Stimulated activated CD8-positive, alpha-beta memory T cell treated with anti-CD3 and anti-CD28 coated beads, Interleukin-15, amount 100 ng/mL, for 48 hours (primary cell): ENCODE measurements at places on chromosomes 12 and 14.

DNA sequence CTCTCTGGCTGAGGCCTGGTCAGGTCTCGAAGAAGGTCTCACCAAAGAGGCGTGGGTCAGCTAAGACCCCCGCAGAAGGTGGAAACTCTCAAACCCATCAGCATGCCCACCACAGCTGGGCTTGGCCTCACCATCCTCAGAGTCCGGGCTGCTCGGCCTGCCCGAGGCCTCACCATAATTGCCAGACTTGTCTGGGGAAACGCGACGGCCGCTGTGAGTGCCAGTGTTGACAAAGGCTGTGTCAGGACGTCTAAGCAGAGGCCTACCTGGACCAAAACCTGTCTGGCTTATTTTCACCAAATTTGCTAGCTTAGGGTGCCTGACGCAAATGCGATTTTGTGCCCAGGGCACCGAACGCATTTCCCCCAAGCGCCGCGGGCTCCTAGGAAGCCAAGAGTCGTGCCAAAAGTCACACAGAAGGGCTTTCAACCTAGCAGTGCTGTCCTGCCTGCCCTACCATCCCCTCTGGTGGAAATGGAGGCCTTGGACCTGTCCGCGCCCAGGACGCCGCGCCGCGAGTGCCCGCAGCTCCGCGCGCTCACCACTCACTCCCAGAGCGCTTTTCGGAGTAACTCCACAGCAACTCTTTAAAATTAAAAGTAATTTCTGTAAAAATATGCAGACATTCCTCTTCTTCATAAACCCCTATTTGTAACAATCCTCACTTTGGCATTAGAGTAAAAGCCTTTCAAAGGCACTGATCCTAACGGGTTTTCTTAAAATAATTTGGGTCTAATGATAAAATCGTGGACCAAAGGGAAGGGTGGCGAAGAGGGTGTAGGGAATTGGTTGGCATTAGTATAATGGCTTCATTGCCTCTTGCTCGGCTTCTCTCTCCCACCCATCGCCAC is 1.2 kb upstream of the ALX1 start:
- DNase-seq: no peak

DNA sequence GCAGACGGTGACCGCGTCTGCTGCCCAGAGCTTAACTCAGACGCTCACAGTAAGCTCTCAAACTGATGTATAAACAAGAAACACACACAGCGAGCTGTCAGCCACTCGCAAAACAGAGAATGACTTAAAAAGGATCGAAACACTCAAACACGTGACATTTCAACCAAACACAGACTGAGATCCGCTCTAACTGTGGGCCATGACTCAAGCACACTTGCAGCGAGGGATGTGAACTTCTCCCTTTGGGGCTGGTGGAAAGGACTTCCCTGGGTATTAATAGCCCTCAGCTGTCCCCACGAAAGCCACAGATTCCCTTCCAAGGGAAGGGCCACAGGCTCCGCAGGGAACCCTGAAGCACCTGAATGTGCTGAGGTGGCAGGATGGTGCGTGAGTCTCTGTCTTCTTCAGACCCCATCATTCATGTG is 29.1 kb downstream of the CCDC88C start:
- no peak for DNase-seq

DNA sequence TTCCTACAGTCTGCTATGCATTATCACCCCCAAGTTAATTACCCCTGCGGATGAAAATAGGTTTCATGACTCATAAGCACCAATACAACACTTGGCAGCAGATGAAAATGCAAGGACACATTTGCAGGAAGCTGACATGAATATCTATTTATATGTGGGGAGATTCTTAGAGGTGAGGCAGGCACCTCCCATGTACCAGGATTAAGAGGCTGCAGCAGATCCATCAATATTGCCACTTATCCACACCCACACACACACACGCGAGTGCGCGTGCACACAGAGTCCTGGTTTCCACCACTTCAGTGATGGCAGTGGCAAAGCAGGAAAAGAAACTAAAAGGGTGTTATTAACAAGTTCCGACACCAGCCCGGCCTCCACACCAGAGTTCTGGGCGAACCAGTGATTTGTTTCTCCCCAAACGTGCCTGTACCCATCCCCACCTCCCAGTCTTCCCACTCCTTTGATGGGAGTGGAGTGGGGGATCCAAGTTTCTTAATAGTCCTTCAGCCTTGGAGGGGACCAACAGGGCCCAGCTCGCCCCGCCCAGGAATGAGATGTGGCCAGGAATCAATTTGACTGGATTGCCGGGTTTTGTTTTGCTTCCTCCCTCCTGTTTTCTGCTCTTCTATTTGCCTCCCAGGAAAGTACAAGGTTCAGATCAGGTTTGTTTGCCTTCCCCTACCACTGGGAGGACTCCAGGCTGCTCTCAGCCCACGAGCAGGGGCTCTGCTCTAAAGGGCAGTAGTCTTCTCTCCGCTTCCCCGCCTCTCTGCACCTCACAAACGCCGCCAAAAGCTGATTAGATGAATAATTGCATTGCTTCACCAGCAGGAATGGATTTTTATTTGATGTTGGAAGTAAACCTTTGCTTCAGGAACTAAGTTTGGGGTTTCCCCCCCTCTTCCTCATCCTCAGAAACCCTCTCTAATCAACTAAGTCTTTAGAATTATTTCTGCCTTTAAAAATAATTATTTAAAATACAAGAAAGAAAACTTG is 5.2 kb downstream of the IRF2BPL start:
- no peak for DNase-seq

DNA sequence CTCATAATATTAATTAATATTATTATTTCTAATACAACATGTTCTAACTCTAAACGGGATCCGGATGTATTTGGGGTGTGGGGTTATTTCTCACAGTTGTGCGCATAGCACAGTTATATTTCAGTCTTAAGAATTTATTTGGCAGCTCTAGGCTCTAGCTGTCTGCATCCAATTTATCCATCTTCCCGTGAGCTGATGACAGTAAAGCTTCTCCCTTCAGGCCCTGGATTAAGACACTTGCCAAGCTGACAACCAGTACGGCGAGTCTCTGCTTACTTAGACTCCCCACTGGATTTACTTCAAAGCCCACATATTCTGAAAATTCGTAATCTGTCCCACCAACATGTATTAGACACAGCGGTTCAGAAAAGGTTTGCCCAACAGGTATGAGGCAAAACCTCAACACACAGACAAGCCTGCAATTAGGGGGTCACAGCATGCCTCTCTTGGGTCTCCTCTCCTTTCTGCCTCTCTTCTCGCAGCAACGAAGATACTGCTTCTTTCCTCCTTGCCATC is 232.9 kb upstream of the TMTC1 start:
- no peak for DNase-seq
